Brain pericyte (primary cell): ENCODE measurements at places on chromosomes 11 and 22.

DNA sequence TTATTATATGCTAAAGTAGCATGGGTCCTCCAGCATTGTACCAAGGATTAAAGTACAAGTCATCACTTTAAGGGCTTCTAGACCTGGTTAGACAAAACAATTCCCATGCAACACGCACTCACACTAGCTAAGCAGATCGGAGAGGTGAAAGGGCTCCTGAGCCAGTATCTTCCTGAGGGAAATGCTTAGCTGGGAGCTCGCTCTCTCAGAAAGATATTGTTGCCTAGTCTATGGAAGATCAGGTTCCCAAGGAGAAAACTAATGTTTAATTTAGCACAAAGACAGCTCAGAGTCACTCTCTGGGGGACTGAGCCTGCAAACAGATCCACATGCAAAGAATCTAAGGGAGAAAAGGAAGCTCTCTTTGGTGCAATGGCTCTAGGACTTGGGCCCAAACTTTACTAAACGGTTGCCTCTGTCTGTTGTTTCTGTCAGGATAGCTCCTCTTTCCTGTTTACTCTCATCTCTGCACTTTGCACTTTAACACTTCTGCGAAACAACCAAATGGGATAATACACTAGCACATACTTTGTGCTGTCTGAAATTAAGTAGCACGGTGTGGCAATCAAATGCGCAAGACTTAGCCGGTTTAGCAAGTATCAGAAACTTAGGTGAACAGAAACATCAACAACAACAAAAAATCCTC is 10.7 kb downstream of the MAML2 start:
- no peak for DNase-seq

DNA sequence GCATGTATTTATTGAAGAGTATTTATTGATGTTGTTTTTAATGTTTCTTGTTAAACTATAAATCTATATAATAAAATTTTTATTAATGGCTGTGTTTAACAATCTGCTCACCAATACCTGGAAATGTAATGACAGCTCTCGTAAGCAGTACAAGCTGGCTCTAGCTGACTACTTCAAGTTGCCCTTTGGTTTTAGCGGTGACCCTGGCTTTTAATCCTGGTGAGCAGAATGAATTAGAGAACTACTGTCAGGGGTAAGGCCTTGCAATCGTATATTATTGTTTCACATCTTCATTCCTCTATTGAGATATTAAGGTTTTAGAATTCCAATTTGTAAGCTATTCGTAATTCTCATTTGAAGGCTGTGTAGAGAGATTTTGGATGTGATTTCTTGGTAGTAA is 372.2 kb downstream of the METTL15 start:
- no peak for DNase-seq

GRCh38 chr22:17846326-17846992 is 72.2 kb upstream of the BID start:
- no peak for DNase-seq

DNA sequence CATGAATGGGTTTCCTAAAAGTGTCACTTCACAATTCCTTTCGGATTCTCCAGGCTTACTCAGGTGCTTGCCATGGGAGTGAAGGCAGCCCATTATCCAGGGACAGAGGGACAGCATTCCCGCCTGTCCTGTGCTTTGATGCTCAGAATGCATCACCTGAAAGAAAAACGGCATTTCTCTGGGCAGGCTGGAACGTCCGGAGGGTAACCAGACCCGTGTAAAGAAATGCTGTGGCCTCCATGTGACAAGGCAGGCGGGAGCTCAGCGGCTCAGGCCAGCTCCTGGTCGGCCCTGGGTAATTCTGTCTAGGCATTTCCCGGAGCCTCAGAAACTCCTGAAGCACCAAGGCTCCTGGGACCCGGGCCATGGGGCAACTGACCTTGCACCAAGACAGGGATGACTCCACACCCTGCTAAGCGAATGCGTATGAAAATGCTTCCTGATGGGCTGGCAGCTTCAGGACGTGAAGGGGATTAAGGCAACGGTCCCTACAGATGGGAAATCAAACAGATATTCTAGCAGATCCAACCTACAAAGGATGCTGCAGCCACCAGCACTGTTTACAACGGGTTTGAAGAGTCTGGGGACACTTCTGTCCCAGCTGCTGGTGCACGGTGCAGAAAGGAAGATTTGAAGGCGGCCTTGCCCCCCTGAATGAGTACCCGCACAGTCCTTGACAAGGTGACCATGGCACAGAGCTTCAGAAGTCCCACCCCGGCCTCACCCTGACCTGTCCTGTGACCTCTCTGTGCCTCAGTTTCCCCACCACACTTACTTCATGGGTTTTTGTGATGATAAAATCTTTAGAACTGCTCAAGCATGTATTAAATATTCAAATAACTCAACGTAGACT is 13.6 kb upstream of the FGF3 start:
- DNase-seq: no peak

DNA sequence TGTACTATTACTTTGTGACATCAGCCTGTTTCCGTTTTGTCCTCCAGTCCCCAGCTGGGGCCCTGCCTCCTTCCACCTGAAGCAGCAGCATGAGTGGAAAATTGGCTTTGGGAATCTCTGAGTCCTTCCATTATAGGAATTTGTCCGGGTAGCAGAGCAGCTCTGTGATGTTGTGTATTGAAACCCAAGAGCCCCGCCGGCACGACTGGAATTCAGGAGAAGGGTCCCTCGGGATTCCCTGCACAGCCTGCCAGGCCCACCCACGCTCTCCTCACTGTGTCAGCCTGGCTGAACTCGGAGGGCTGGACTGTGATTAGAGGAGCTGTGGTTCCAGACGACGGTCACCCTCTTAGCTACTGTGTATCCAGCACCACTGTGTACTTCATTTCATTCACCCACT is 18.8 kb upstream of the TSPAN18 start:
- no peak for DNase-seq

DNA sequence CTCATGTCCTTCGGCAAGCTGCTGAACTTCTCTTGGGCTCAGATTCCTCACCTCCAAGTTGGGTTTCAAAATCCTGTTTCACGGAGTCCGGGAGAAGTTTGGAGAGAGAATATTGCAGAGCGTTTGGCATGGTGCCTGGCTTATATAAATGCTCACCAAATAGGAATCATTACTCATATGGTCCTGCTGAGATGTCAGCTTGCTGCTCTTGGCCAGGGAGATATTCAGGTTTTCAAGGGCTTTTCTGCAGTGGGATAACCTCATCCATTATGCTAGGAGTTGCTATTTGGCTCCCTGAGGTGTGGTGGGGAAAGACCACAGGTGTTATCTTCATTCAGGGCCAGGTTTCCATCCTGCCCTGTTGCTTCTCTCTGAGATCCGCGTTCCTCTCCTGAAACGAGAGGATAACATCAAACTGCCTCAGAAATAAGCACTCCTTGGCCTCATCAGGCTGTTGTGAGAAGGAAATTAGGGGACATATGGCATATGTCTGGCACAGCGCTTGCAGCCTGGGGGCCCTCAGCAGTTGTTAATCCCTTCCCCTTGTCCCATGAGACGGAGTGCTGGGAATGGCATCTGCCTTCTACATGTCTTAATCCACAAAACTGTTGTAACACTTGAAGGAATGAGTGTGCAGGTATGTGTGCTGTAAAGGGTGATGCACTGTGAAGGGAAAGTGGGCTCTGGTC is 29.9 kb upstream of the ACER3 start:
- DNase-seq: peak; percentile 55

- DNase-seq: no peak
Measured at GRCh38 chr22:46969491-46969890, 207.0 kb downstream of the TBC1D22A start.

GRCh38 chr11:108224911-108225786 is 2.3 kb downstream of the ATM start:
- DNase-seq: no peak

DNA sequence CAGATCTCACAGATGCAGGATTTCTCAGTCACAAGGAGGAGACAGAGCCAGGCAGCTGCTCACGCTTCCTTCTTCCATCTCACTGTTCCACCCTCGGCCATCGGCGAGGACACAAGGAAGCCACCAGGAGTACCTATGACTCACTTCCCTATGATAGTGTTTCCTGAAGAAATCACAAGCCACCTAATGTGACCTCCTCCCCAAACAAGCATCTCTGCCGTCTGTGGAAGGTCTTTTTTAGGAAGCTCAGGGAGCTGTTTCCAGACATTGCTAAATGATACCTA is 672.7 kb downstream of the TBC1D22A start:
- no peak for DNase-seq

DNA sequence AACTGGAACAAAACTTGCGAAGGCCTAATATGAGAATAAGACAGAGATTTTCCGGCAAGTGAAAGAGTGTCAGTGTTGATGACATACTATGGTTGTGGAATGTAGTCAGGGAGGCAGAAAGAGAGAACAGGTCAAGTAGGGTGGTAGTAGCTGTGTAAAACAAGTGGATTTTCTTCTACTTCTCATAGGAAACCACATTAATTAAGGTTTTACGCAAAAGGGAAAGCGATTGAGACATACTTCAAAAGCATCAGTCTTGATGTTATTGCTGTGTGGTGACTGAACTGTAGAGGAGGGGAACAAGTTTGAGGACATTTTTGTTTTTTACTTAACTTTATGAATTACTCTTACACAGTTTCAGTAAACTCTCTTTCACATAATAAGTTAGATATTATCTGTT is 186.0 kb upstream of the CNTN5 start:
- DNase-seq: no peak

GRCh38 chr11:35623621-35624168 is 5.4 kb downstream of the FJX1 start:
- DNase-seq: peak; percentile 73

- no peak for DNase-seq
Measured at GRCh38 chr11:44997566-44997965, 46.9 kb upstream of the TP53I11 start.

GRCh38 chr22:39155421-39155820 is 2.9 kb upstream of the CBX7 start:
- DNase-seq: no peak

GRCh38 chr11:89452780-89453179 is 38.4 kb downstream of the NOX4 start:
- DNase-seq: no peak

- DNase-seq: no peak
Measured at GRCh38 chr11:82639251-82639650, 94.4 kb downstream of the FAM181B start.

- DNase-seq: no peak
Measured at GRCh38 chr11:31725176-31725575, 85.9 kb downstream of the PAX6 start.

GRCh38 chr11:111697933-111698371 is 68.2 kb downstream of the PPP2R1B start:
- no peak for DNase-seq

- no peak for DNase-seq
Measured at GRCh38 chr11:78748918-78749690, 174.4 kb upstream of the NARS2 start.

DNA sequence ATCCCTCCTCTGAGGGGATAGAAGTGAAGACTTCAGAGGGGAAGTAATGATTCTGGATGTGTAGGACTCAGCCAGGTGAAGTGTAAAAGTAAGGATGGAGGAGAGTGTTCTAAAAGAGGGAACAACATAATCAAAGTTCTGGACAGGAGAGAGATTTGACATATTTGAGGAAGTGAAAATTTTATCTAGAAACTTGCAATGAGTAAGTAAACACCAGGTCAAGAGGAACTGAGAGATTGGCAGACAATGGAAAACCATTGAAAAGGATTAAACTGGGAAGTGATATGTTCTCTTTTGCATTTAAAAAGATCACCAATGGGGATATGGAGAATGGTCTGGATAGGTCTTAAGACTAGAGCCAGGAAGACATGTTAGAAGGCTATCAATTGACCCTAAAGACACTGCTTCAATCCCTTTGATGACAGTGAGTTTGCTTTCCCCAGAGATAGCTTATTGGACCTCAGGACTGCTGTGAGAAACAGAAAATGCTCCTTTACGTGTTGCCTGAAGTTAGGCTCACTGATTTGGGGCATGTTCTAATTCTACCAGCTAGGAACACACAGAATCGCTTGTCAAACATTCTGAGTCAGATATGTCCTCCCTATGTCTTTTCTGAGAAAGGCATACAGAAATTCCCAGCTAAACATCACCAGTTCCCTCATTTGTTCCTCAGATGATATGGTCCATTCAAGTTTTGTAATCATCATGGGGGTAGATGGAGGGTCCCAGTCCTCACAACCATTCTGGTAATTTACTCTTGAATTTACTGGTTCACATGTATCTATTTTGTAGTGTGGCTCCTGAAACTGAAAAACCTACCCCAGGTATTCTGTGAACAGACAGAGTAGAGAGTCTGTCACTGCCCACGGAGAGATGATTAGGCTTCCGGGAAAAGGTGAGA is 144.9 kb downstream of the MAML2 start:
- no peak for DNase-seq

DNA sequence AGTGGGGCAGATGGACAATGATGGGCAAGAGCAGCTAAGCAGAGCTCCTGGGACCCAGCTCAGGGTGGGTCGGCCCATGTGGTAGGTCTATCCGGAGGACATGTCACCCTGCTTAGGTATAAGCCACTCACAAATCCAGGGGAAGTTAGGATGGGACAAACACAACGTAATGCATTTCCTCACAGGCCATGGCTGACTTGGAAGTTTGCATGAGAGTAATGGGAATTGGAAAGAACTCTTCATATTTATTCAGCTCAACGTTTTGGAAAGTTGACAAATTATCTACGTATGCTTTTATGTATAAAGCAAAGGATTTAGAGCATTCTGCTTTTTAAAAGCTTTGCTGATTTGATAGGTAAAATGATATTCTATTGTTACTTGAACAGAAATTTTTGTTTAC is 74.9 kb downstream of the SMCO4 start:
- DNase-seq: no peak

DNA sequence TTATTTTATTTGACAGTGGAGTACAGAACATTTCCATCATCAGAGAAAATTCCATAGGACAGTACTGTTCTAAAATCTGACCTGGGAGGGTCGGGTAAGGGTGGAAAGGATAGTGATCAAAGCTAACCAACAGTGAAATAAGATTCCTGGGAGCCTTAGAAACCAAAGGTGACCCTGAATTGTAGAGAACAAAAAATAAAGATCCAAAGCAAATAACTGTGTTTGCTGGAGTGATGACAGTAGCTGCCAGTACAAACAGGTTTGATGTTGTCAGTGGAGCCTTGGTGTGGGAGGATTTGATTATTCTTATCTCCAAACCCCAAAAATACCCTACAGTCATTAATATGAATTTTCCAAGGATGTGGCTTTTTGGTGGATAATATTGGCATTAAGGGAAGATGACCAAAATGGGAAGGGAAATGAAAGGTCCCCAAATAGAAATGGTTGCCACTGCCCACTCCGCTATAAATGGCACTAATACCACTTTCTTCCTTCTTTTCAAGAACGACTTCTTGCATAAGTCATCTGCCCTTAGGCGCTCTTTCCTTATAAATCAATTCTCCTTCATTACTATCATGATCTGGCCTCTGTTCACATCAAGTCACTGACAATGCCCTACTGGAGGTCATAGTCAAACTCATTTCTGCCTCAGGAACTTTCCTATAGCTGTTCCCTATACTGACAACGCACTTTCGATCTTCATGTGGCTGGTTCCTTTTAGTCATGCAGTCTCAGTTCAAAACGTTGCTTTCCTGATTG is 44.4 kb downstream of the EHF start:
- no peak for DNase-seq
